ENCODE measurements at places on chromosomes 5 and 9.

DNA sequence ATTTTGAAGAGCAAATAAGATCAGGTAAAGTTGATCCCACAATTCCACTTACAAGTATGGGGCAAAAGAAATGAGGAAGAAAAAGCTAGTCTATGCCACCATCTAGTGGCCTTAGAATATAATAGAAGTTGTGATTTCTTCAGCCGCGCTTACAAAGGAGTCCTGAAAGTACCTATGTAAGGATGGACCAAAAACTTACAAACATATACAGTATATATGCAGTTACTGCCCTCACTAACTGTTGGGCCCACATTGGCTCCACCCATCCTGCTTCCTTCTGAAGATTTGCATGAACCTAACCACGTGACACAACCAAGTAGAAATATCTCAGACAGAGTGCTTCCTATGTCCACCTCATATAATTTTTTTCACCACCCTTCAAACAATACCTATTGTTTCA, 11.7 kb upstream of the OR13D1 start:
- peak; percentile 25 for DNase-seq

DNA sequence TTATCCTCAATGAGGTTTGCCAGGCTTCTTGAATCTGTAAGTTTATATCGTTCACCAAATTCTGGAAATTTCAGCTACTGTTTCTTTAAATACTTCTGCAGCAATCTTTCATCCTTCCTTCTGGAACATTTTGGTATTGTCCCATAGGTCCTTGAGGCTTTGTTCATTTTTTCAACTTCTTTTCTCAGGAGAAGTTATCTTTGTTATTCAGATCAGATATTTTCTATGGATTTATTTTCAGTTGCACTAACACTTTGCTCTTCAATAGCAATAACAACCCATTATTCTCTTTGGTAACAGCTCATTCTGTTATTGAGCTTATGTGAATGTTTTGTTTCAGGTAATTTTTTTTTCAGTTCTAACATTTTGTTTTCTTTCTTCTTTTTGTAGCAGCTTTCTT, 13.5 kb downstream of the SNX2 start:
- DNase-seq = no peak

- no peak for DNase-seq
Observed at GRCh38 chr5:5069851-5070250, 70.3 kb upstream of the ADAMTS16 start.

DNA sequence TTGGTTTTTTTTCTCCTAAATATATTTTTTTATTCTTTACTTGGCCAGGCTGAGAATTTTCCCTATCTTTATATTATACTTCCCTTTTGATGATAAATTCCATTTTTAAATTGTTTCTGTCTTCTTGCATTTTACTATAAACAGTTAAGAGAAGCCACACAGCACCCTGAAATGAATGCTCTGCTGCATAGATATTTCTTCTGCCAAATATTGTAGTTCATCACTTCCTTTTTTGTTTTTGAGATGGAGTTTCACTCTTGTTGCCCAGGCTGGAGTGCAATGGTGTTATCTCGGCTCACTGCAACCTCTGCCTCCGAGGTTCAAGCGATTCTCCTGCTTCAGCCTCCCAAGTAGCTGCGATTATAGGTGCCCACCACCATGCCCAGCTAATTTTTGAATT, 8.5 kb upstream of the INIP start:
- no peak for DNase-seq

- no peak for DNase-seq
Observed at GRCh38 chr9:85392260-85392659, 349.5 kb downstream of the AGTPBP1 start.

DNA sequence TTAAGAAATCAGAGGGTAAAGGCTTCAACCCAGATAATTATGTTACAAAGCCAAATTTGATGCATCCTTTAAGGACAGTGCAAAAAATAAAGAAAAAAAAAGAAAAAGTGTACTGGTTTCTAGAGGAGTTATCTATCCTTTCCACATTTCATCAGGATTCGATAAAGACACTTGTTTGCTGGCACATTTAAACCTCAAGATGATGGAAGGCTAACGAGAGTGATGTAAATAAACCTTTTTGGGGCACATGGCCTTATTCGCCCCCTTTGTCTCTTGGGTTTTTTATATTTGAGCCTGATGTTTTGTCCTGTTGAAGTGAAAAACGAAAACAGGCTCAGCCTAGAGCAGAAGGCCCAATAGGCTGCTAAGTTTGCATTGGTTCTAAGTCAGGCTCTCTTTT, 416.5 kb downstream of the TAF11L14 start:
- DNase-seq = no peak

GRCh38 chr9:70615464-70616138, 201.1 kb upstream of the KLF9 start:
- DNase-seq = no peak

DNA sequence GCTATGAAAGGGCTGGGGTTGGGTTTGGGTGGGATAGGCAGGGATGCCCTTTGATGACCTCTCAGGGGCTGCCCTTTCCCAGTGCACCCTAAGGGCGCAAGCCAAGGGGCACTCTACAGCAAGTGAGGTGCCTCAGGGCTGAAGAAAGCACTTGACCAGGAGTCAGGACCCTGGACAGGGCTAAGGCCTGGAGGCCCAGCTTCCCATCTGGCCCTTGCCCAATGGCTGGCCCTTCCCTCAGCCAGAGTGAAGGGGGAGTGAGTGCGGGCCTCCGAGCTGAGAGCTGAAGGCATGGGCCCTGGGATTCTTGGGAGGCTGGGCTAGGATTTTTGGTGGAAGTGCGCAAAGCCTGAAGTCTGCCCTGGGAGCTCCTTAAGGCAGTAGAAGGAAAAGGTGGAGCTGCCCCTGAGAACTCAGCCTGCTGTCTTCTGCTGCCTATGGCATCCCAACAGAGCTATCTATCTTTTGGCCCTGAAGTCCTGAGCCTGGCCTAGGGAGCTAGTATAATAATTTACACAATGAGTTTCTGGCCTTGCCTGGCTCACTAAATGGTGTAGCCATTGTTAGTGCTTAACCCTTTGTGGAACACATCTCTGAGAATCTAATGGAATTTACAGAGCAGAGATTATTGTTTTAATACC, 16.4 kb downstream of the JADE2 start:
- DNase-seq = no peak

- DNase-seq = no peak
Observed at GRCh38 chr9:92616655-92617111, 53.2 kb downstream of the IPPK start.

GRCh38 chr5:135449644-135450043, 2.5 kb upstream of the DCANP1 start:
- no peak for DNase-seq

DNA sequence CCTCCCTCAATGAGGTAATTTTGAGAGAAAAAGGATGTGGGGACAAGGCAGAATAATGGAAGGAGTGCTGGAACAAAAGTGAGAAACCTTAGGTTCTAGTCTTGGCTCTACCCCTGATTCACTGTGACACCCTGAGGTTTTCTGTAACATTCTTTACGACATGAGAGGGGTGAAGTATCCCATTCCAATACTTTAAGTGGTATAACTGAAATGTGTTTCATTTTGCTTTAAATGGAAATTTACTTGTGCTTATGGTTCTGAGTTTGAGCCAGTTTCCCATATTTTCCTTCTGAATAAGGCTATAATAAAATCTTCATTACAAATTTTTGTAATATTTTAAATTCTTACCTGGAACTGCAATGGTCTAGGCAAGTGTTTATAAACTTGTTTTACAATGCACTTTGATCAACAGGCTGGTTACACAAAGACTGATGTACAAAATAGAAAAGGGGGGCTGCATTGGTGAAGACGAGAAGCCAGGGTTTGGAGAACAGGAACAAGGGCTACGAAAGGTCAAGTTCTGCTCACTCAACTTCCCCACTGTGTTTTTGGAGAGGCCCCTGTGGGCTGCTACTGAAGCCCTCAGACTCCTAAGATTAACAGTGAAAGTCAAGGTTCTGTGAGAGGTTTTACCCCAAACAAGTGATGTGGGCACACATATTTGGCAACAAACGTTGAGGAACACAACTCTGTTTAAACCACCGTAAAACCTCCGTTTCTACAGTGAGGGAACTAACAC, 171.9 kb upstream of the ELL2 start:
- DNase-seq = no peak

- DNase-seq = no peak
Observed at GRCh38 chr5:151357097-151357496, 9.7 kb upstream of the SLC36A2 start.

GRCh38 chr9:34114436-34114835, 12.1 kb downstream of the DCAF12 start:
- DNase-seq = no peak

DNA sequence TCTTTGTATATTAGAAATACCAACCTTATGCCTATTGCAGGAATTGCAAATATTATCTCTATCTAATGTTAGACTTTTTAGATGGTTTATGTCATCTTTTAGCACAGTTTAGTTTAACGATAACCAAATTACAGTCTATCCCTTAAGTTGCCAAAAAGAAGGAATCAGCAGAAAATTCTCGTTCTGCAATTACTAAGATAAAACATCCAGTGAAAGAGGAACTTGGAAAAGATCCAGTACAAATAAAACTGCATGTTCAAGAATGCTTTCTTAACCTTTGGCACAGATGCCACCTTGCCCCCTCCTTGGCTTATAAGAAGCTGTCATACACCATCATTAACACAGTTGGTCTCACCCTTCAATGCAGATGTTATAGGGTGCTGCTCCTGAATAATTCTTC, 124.0 kb downstream of the SEMA5A start:
- DNase-seq = no peak

- DNase-seq = no peak
Observed at GRCh38 chr9:29325894-29326293, 1752.6 kb upstream of the C9orf72 start.

DNA sequence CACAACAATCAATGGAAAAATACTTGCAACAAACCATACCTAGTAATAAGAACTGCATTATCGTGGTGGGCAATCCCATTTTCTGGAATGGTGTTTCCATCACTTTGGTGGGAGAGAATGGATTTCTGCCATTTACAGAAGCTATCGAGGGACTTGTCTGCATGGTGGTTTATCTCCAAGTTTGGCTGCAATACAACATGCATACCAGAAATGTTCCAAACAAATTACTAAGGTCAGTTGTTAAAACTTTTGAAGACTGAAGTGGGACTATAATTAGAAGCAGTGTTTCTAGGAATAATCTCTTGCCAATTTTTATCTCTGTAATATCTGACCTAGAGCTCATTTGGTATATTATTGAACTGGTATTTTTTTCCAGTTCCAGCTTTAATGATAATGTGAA, 30.3 kb downstream of the ADAMTS6 start:
- DNase-seq = no peak

DNA sequence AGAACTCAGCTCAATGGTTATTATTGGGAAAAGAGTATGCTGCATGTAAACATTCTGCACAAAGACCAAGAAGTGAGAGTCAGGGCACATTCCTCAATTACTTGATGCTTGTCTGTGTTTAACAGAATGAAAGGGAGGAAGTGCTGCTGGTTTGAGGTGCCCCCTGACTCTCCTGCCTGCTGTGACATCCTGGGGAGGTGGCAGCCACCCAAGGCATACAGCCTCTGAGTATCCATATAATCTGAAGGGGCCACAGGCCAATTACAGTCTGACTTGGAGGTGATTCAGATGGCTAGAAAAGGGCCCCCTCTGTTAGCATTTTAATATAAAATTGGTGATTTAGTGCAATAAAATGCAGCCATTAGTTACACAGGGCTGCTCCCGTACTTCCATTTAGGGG, 313.8 kb downstream of the ASTN2 start:
- no peak for DNase-seq

DNA sequence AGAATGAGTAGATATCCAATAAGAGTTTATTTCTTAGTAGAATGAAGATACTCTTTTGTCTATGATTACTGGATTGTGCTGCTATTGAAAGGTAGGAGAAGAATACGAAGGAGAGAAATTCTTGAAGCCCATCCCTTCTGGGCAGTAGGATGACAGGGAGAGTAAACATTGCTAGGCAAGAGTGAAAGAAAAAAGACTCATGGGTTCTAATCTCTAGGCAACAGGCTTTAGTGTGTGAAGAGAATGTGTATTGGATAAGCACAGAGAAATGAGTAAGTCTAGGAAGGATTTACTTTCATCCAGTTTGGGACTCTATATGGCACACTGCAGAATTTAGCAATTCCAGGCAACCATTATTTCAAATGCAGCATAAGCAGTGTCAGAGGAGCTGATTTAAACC, 216.0 kb downstream of the GABRG2 start:
- DNase-seq = no peak

- no peak for DNase-seq
Observed at GRCh38 chr5:66340786-66341185, 196.7 kb downstream of the SREK1 start.

- DNase-seq = no peak
Observed at GRCh38 chr9:123453076-123453667, 97.2 kb downstream of the CRB2 start.

DNA sequence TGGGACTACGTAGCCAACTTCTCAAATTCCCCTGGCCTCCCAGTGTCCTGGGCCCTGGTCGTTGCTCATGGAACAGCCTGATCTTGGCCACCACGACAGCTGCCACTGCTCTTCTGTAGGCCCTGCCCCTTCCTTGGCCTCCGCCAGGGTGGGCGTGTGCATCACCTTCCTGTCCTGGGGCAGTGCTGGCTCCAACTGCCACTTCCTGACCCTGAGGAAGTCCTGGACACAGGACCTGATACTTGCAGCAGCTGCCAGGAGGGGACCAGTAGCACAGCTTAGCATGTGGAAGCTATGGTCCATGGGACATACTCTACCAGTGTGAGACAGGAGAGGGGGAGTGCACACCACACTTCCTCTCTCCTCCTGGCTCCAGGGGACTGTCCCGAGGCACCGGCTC, 145.2 kb downstream of the TENT4A start:
- DNase-seq = no peak

GRCh38 chr9:104456831-104457230, 47.2 kb upstream of the OR13F1 start:
- no peak for DNase-seq

DNA sequence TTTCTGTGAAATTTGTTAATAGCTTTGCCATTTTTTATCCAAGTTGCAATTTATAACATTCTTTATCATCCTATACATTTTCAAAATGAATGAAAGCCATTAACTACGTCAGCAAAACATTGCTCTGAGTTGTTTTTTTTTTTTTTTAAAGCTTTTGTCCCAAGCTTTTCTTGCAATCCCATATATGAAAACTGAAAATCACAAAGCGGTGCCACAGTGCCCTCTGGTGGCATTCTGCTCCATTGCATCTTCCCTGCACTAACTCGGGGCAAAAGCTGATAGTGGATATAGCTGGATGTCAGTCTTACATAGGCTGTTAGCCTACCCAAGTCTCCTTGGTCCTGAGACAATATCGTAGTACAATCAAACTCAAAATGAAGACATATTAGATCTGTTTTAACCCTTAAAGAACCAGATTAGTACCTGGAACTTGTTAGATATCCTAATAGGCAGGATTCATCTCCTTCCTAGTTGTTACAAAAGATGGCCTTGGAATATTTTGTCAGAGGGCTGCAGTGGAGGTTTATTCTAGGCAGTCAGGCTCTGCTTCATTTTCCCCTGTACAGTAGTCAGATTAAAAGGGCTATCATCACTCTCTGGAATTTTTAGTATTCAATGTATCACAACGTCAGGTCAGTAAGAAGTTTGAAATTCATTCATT, 669.9 kb downstream of the PTPRD start:
- DNase-seq = peak; percentile 55

DNA sequence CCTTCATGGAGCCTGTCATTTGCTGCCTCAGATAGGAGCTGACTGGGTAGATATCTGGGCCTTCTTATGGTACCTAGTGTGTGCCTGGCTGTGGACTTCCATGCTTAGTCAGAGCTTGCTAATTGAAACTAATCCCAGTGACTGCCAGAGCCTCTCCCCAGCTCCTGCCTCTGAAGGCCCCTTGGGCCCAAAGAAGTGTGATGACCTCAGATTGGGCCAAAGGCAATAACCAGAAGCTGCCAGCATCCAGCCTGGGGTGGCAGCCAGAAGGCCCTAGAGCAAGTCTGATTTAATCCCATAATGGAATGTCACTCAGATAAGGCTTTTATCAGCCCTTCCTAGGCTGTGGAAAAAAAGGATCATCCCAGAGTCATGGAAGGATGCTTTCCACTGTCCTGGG, 17.1 kb upstream of the CDC23 start:
- no peak for DNase-seq
